ENCODE measurements at places on chromosomes 5 and 9.
A peak's percentile ranks its signal among the peaks of the same experiment; 100 is the strongest.

GRCh38 chr9:135499326-135500070 is 984 bp upstream of the MRPS2 start:
- DNase-seq, result peak; percentile 91

- DNase-seq, result no peak
These were observed 70.9 kb downstream of the SETX start for GRCh38 chr9:132283863-132284262.

DNA sequence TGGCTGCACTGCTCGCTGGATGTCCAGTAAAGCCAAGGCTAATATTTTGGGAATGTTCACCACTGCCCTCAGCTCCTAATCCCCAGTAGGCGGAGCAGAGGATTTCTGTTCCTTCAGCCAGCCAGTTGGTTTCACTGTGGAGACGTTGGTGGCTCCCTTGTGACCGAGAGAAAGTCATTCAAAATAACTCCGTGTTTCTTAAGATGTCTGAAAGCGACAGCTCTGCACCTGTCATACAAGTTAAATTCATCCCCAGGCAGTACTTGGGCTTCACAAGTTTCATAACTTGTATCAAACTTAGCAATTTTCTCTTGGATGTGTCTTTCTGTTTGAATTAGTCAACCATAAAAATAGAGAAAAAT is 382 bp upstream of the CDKN2B start:
- no peak for DNase-seq

DNA sequence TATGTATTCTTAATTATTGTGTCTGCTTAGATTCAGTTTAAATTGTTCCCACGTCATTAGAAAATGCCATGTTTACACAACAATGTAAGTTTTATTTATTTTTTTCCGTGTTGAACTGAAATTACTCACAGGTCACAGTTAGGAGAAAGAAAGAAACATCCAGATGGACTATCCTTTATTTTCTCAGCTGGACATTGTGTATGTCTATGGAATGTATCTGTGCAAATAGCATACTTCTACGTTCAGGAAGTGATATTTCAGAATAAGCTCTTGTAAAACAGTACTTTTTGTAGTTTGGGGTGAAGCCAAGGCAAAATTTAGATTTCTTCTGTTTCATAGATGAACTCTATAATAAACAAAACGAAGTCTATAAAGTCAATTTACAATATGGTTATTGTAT is 249.0 kb upstream of the ZNF608 start:
- no peak for DNase-seq

DNA sequence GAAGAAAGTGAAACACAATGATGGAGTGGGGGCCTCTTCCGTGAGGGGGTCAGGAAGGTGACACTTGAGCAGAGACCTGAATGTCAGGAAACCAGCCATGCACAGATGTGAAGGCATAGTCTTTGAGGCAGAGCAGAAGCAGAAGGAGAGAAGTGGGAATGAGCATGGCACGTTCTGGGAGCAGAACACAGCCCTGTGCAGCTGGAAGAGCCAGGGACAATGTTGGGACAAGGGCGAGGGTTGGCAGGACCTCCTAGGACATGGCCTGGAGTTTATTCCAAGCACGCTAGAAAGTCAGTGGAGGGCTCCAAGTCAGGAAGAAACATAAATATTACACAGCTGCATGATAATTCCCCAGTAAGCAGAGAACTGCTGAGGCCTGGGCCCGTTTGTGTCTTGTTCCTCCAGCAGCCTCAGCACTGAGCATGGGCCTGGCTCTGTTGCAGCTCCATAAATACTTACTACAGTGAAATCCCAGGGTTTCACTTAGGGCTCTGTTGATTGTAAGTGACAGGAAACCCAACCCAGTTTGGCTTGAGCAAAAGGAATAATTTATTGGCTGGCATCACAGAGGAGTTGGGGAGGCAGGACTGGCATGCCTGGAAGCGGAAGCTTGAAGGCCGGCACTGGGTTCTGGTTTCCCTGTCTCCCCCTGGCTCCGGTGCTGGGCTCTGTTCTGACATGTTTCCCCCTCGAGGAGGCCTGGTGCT is 66.2 kb downstream of the MVB12B start:
- DNase-seq, result no peak

DNA sequence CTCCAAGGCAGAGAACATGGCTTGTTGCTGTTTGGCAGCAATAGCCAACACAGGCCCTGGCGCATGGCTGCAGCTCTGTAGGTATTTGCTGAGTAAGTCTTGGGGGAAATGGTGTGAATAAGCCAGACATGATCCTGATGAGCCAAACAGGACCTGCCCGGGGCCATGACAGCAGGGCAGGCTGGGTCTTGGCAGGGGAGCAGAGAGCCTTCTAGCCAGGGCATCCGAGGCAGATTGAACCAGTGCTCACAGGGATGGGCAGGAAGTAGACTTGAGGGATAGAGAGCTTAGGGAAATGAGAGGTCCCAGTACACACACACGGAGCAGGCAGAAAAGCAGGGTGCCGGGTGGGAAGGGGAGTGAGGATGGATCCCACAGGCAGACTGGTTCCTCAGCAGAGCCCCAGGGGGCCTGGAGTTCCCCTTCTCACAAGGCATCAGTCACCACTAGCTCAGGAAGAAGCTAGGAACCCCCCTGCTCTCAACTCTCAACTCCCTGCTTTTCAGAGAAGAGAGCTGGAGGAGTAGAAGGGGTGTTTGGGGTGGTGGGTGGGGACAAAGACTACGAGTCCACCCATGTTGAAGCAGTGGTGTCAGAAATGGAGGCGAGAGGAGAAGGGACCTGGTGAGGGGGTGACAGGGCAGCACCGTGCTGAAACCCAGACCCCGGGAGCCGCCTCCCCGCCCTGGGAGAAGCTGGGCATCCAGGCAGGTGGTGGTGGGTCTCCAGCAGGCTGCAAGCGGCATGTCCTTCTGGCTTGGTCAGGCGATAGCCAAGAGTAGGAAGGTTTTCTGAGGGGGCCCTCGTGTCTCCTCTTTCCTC is 111.1 kb downstream of the RGS3 start:
- DNase-seq, result no peak

DNA sequence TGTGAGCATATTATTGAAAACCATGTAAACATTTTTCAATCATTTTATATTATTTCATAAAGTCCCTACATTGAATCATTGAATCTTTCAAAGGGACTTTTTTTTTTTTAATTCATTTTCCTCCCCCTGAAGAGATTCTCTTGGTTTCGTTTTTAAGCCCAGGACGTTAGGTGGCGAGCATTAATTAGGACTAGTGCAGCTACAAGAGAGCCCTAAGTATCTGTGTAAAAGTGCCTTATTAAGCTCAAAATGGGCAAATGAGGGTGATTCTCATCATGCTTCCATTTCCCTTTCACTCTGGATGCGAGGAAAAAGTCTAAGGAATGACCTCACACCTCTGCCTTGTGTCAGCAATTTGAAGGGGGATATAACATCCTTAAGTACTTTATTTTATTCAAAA is 517.9 kb upstream of the ITGA1 start:
- DNase-seq, result no peak

DNA sequence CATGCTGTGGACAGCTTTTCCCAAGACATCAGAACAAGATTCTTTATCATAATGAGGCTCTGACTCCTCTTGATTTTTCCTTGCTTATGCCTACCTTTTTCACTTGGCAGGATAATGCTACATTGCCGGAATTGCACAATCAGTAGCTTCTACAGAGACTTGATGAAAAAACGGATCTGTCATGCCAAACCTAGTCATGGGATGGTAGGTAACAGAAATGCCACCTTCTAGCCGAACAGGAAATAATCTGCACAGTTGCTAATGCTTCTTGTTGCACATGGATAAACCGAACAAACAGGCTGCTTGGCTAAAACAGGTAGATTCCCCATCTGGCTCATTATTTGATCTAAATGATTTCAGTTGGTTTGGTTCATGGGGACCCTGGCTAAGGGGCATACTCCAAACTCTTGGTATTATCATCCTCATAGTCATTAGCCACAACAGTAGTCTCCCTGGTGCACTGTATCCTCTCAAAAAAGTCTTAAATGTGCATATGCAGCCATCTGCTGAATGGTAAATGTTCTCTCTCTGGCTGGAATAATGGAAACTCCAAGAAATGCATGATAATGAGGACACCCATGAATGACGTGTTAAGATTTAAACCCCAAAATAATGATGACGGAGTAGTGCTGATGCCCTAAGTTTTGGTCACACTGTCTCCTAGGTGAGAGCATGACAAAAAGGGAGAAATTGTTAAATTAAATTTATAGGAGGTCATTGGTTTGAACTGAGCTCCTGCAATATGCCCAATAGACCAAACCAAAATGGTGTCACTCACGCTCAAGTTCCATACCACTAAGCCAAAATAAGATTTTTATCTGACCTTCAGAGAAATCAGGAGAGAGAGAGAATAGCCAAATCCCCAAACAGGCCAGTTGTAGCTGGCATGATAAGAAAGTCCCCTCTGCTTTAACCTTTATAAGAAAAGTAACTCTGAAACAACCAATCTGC is 47.0 kb downstream of the RAPGEF1 start:
- no peak for DNase-seq

DNA sequence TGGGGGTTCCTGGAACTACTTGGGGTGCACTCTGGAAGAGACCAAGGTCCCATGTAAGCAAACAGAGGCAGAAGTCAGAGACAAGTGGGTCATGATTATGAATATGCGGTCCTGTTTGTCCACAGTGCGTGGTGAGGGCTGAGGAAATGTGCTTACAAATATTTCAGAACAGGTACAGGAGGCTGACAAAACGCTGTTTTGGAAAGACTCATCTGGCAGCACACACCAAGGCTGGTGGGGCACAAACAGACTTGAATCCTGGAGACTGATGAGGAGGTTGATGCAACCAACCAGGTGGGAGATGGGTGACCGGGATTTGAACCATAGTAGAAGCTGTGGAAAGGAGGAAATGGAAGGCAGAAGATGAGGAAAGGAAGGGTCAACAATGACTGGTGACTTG is 83.8 kb downstream of the ADRB2 start:
- DNase-seq, result no peak

DNA sequence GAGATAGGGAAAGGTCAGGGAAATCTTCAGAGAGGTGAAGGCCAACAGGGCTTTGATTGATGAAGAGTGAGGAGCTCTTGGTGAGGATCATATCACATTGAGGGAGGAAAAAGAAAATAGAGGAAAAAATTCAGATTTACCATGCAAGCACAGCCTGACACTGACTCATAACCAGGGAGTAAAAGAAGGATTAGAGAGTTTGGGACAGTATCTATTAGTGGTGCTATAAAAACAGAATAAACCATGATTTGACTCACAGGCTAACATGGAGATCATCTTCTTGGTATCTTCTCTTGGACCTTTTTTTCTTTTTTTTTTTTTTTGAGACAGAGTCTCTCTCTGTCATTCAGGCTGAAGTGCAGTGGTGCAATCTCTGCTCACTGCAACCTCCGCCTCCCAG is 44.4 kb downstream of the MUSK start:
- DNase-seq, result no peak

DNA sequence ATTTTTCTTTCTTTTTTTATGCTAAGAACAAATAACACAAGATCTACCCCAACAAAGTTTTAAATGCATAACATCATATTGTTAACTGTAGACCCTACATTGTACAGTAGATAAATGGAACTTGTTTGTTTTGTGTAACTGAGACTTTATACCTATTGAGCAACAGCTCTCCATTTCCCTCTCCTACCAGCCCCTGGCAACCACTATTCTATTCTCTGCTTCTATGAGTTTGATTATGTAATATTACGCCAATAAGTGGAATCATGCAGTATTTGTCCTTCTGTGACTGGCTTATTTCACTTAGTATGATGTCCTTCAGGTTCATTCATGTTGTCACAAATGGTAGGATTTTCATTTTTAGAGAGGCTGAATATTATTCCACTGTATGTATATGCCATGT is 308.2 kb upstream of the PRR16 start:
- no peak for DNase-seq

DNA sequence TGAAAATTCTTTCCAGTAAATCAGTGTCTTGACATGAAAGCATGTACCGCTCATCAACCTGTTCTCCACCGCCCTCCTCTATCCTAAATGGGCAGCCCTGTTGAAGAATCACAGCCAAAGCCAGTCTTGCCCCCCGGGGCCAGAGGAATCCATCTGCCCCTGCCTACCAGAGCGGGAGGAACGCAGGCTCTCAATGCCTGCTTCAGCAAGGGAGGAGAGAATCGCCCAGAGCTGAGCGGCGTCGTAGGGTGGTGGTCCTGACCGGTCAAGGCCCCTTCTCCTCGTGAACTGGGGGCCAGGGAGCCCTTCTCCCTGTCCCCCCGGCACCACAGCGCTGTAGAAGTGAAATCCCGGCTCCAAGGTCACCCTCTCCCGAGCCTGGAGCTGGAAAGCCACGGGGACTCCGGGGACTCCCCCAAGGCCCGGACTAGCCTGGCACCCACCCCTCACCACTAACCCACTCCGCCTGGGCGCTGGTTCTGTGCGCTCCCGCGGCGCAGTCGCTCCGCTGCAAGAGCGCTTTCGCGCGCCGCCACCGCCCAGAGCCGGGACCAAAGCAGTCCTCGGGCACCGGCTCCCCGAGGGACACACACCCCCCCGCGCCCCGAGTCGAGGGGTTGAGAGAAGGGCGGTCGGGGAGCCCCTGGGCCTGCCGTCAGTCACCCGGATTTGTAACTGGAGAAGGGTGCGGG is 718 bp upstream of the TMEM215 start:
- DNase-seq, result no peak

GRCh38 chr5:79962575-79963222 is 28.4 kb downstream of the MTX3 start:
- no peak for DNase-seq

DNA sequence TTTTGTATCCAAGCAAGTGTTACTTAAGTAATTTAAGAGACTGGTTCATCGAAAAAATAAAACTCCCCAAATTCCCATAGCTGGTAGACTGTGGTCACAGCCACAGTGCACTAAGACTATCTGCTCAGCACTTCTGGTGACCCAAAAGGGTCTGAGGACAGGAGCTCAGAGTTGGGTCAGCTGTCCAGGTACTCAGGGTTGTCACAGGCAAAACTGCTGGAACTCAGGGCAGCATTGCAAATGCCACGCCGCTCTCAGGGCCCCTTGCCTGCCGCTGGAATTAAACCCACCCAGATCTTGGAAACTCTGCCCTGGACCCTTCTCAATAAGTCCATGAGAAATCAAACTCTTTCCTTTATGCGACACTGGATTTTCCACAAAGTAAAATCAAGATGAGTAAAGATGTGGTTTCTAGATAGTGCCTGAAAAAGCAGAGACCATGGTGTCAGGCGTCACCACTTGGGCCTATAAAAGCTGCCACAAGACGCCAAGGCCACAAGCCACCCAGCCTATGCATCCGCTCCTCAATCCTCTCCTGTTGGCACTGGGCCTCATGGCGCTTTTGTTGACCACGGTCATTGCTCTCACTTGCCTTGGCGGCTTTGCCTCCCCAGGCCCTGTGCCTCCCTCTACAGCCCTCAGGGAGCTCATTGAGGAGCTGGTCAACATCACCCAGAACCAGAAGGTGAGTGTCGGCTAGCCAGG is at the start of gene IL13:
IL13 (plus strand) TSS at position 498 of the 705 bp plus-strand sequence; CDS start at position 512, 14 bp downstream.
- DNase-seq, result no peak

GRCh38 chr5:146564007-146564762 is 48.2 kb upstream of the GPR151 start:
- no peak for DNase-seq

Measured in H1 (cell line).